ENCODE measurements at places on chromosomes 3 and 15.
A peak's percentile ranks its signal among the peaks of the same experiment; 100 is the strongest.

DNA sequence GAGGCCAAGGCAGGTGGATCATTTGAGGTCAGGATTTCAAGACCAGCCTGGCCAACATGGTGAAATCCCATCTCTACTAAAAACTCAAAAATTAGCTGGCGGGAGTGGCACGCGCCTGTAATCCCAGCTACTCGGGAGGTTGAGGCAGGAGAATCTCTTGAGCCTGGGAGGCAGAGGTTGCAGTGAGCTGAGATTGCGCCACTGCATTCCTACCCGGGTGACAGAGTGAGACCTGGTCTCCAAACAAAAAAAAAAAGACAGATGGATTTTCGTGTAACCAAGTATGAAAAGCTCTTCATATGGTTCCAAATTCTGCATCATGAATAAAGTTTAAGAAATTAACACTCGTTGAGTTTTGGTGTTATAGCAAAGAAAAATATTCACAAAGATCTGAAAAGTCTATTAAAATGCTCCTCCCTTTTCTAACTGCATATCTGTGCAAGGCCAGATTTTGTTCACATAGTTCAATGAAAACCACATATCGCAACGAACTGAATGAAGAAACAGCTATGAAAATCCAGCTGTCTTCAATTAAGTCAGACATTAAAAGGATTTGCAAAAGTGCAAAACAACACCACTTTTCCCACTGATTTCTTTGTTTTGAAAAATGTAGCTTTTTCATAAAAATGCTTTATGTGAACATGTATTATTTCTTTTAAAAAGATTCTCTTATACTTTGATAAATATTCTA, 23.8 kb upstream of the FBLN2 start:
- no peak for DNase-seq

DNA sequence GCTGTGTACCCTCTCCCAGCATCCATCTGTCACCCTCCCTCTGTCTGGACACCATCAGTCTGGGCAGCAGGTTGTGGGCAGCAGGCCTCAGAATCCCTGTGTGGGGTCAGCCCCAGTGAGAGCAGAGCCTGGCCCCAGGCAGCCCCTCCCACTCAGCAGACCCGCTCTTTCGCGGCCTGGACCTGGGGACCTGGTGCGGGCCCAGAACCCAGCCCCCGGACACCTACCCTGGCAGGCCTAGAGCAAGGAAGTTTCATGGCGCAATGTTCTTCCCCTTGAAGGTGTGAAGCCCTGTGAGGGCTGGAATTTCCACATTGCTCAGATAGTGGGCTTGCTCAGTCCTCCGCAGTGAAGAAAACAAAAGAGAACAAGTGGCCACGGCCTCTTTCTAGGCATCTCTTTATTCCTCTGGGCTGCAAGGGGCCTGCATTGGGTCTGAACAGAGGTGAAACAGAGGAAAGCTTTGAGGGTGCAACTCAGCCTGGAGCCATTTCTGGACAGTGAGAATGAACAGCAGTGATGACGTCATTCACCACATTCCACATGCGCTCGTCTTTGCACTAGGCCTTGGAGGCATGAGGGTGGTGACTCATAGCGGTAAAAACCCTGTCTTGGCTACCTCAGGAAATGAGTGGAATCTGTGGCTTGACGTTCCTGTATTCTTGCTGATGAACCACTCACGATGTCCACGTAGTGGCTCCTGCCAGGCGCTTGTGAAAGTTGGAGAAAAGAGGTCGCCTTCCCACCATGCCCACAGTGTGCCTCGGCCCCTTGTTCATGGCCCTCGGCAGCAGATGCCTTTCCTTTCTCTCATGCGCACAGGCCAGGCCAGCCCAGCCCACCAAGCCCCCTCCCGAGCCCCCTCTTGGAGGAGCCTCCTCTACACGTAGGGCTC, 66.1 kb downstream of the SLC30A4 start:
- no peak for DNase-seq

DNA sequence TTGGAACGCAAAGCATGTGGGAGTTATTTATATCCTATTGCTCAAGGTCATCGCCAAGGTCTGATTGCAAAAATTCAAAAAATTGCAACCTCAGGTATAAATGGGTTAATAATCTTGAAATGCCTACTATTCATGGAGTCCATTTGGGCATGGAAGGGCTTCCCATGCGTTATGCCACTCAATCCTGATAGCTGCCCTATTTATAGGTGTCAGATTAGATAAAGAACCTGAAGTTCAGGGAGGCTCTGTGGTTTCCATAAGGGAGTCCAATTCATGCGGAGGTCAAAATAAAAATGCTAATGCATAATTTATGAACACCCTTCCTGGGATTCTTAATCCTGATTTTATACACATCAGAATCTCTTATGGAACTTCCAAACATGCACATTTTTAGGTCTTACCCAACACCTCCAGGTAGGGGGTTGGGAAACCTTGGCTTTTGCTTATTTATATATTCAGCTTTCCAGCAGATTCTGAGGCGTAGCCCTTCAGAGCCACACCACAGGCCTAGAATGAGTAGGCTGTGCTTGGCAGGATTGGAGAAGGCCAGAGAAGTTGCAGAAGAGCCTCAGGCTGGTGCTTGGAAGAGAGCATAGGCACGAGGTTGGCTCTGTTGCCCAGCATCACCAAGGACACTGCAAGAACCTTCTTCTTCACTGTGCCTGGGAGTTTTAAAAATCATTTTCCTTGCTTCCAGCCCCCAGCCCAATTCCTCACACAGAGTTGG, 324.4 kb upstream of the CFAP20DC start:
- DNase-seq, result no peak

GRCh38 chr3:54931182-54931581, 3.3 kb upstream of the LRTM1 start:
- peak; percentile 13 for DNase-seq

DNA sequence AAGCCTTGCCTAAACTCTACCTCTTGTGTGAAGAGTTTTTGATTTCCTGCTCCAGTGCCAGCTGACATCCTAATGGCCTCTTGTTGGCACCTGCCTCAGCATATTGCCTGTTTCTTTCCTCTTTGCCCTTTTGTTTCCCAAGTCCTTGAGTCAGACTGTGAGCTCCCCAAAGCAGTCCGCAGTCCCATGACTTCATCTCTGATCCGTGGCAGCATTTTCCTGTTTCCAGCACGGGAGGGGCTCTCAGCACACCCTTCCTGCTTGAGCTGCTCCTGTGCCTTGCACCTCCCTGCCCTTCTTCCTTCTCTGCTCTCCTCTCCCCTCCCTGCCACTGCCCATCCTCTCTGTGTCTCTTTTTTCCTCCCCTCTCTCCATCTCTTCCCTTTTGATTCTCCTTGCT, 179.6 kb downstream of the EPHB1 start:
- no peak for DNase-seq

DNA sequence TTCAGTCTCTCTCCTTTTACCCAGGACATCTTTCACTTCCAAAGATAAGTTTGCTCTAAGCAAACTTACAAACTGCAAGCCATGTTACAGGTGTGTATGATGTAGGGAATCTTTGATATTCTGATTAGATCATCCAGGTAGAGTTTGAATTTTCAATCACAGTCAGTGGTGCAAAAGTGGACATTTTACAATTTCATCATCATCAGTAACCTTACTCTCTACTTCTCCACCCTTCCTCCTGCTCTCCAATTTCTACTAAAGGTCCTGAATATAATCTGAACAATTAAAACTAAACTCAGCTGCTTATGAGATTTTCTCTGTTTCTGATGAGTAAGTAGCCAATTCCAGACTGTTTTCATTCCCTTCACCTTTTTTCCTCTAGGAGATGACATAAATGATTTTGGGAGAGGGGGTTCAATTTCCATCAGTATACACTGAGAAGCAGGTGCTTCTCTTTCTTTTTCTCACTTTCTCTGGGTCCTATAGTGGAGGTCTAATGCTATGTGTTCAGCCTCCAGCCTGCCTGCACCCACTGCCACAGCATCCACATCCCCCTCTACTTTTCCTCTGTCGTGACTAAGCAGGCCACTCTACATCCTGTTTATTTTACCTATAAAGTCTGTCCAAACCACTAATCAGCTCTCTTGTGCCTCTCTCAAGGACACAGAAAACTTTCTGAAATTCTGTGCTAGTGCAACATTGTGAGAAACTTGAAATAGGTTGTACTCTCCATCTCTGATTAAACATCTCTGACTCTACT, 27.6 kb downstream of the SUCNR1 start:
- DNase-seq, result no peak

DNA sequence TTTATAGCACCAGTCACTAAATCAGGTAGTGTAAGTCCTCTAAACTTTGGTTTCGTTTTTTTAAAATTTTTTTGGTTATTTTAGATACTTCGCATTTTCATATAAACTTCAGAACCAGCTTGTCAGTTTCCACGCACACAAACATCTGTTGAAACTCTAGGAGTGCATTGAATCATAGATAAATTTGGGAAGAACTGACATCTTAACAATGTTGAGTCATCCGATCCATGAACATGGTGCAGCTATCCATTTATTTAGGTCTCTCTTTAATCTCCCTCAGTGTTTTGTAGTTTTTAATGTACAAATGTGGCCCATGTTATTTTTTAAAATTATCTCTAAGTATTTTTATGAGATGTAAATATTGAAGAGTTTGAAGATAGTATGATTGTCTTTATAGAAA, 17.7 kb downstream of the TICRR start:
- DNase-seq, result no peak

DNA sequence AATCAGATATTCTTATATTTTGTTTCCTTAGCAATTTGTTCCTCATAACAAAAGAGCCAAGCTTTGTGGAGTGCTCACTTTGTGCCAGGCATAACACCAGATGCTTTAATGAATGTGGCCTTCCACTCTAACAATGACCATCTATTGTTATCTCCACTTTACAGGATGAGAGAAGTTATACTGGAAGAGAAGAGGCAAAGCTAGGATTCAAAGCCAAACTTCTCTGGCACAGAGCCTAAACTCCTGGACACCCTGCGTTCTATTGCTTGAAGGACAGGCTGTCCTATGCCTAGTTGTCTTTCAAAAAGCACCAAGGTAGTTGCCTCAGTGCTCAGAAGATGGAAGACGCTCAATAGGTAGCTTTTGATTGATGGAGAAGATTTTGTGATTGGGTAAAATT, 123.2 kb upstream of the FEZF2 start:
- no peak for DNase-seq

DNA sequence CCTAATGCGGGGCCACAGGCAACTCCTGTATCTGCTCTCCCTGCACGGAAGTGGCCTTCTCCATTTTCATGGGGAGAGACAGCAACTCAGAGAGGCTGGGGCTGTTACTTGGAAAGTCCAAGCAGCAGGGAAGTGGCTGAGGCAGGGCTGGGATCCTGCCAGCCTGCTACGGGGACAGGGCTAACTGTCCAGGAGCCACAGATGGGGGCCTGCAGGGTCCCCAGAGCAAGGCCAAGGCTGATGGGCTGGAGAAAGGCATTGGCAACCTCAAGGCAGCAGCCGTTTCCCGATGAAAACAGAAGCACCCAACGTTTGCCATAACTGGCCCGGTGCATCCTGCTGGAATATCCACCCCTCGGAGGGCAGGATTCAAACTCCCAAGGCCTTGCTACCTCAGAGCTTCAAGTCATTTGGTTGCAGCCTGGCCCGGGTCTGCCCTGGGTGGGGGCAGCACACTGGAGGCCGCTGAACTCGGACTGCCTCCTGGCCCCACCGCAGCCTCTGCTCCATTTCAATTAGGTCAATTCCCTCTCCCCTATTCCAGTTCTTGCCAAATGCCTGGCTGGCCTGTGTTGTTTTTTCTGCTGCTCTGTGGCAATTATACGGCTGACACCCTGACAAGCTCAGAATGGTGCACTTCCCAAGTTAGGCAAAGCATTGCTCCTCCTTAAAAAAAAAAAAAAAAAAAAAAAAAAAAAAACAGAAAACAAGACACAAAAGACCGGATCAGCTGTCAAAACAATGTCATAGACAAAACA, 143.5 kb downstream of the NUP210 start:
- DNase-seq, result no peak

GRCh38 chr3:158101335-158102241, 4.6 kb downstream of the SHOX2 start:
- DNase-seq, result no peak
